ENCODE measurements at places on chromosomes 5 and 9.
A peak's percentile ranks its signal among the peaks of the same experiment; 100 is the strongest.

GRCh38 chr5:159056201-159056600 lies 43.5 kb downstream of the EBF1 start:
- no peak for DNase-seq

DNA sequence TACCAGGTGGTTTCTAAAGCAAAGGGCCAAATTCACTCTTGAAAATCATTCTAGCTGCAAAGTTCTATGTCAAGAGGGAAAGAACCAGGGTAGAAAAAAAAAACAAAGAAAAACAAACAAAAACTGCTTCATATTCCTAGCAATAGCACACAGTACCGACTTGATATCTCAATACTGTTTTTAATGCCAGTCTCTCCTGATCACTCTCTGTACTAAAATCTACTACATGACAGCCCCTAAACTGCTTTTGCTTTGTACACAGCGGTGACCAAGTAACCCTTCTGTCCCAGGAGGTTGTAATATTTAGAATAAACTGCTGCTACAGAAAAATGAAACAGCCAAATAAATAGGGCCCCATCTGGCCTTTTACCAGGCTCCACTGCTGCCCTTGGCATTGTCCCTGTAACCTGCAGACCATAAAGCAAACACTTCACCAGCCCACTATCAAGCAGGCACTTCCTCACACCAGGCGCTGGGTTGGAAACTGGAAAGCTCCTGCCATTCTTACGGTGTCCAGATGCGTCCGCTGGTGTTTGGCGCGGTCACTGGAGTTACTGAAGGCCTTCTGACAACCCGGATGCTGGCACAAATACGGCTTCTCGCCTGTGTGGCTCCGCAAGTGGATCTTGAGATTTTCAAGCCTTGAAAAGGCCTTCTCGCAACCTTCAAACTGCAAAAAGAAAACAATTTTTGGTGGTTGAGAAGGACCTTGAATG lies 363.2 kb downstream of the GLIS3 start:
- DNase-seq: no peak

DNA sequence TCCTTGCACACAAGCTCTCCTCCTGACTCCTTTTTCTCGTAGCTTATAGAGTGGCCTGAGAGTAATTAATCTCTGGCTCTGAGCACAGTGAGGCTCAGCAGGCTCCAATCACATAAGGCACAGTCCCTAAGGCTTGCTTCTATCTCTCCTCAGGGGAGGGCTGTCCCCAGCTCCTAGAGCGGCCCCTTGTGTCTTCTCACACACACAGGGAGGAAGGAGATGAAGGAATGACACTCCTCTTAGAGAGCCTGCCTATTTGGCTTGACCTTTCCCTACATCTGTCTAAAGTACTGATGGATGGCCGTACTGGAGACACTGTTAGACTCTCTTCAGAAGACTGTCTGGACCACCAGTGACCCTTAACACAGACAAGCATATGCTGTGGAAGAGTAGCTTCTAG lies 12.9 kb downstream of the TAS2R1 start:
- DNase-seq: no peak

DNA sequence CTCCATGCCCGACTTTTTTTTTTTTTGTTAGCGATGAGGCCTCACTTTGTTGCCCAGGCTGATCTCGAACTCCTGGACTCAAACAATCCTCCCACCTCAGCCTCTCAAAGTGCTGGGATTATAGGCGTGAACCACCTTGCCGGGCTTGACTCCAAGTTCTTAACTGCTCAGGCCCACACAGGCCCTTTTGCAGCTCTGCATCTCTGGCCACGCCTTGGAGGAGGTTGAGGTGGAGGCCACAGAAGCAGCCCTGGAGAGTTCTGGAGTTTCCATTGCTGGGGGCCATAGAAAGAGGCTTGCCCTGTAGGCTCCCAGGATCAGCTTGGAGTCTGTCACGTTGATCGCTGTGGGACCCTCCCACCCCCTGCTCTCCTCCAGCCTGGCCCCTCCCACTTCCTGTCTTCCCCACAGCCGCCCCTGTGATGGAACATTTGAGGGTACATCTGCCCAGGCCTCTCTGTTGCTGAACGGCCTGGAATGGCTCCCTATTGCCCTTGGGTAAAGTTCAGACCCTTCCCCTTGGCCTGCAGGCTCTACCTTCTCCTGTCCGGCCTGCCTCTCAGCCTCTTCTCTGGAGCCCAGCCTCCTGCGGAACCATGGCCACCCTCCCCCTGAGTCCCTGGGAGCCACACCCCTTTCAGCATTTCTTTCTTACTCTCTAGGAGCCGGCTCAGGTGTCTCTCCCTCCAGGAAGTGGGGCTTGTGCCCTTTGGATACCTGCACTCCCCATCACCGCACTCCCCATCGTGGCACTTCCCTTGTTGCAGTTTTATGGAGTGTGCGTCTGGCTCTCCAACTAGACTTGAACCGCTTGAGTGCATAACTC lies 30.4 kb upstream of the IER5L start:
- no peak for DNase-seq

DNA sequence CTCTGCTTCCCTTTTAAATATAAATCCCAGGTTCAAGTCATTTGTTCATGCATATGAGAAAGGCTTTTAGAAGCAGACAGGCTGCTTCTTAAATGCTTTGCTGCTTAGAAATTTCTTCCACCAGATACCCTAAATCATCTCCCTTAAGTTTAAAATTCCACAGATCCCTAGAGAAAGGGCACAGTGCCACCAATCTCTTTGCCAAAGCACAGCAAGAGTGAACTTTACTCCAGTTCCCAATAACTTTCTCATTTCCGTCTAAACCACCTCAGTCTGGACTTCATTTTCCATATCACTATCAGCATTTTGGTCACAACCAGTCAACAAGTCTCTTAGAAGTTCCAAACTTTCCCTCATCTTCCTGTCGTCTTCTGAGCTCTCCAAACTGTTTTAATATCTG lies 679.8 kb upstream of the FTMT start:
- no peak for DNase-seq

GRCh38 chr5:72722792-72723452 lies 93.5 kb upstream of the TNPO1 start:
- no peak for DNase-seq

- DNase-seq: no peak
Measured at GRCh38 chr5:3214838-3215374, 380.7 kb upstream of the IRX1 start.

DNA sequence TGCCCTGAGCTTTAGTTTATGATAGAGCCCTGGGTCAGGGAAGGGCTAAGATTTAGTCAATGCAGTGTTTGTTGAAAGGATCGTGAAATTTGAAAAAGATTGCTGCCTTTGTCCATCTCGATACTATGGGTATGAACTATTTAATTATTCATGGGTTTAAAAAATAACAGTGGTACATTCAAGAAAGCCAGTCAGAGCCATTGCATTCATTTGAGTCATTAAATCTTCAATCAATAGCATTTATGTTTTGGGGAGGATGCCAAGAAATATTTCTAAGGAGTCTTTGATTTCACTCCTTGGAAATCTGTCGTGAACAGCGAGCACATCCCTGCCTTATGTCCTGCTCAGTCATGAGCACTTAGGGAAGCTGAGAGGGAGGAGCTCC lies 54.4 kb upstream of the LRRTM2 start:
- DNase-seq: no peak

DNA sequence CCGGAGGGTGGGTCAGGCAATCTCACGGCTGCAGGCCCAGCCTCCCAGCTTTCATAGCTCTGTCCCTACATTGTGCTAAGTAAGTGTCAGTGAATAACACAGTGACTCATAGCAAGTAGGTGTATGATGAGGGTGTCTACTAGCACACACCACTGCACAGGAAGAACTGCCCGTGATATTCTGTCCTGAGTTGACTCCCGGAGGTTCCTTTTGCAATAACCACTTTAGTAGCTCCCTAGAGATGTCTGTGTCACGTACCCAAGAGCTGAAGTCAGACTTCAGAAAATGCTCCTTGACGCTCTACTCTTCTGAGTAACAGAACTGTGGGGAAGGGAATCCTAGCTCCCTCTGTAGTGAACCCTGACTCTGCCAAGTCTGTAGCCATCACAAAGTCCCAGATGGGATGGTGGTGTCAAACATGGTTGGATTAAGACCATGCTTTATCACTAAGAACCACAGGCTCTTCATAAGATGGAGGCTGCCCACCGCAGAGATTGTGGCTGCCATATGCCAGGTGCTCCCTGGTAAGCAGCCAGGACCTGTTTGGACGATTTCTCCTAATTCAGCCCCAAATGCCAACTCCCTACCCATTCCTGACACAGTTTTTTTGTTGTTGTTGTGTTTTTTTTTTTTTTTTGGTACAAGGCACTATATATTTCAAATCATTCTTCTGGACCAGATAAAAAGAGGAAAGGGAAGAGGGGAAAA lies 352.6 kb upstream of the PANK3 start:
- peak; percentile 21 for DNase-seq

- DNase-seq: peak; percentile 53
Measured at GRCh38 chr9:130834371-130835336, at the start of gene ABL1. ABL1 (plus strand) TSS chr9:130835254; CDS start chr9:130835447, 193 bp downstream.

- no peak for DNase-seq
Measured at GRCh38 chr9:14256588-14256987, 57.4 kb downstream of the NFIB start.

DNA sequence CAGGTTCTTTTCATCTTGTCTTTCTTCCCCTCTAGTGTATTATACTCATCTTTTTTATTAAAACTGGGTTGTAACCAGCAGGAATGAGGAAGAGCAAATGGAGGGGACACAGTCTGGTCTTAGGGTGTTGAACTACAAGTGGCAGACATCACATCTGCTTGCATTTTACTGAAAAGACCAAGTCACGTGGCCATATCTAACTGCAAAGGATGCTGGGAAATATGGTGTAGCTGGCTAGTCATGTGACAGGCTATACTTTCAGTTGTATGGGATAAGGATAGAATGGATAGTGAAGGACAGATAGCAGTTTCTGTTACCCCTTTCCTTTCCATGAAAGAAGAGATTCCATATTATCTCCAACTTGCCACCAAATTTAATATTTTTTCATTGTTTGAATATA lies 13.0 kb upstream of the FGD3 start:
- no peak for DNase-seq

- DNase-seq: no peak
Measured at GRCh38 chr5:112685386-112685785, 52.3 kb upstream of the APC start.

GRCh38 chr9:87579781-87580541 lies 82.3 kb downstream of the DAPK1 start:
- DNase-seq: no peak

GRCh38 chr9:77598991-77599390 lies 49.1 kb downstream of the GNA14 start:
- no peak for DNase-seq
